ENCODE measurements at places on chromosomes 7 and 10.

DNA sequence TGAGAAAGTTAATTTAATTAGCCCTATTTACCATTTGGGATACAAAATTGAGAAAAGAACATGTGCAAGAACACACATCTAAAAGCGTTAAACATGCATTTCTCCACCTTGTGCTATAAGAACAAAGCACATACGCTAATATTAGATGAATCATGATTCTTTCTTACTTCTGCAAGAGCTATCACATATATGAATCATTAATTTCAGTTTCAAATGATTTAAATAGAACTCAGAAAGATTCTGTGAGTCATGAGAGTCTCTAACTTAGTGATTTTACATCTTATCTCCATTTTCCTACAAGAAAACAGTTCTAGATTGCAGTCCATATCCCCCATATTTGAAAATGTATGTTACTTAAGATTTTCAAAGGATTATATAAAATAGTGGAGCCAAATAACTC, 173.9 kb downstream of the RNLS start:
- no peak for DNase-seq

- DNase-seq, result no peak
These were observed 8.1 kb downstream of the IRF5 start for GRCh38 chr7:128945668-128946366.

DNA sequence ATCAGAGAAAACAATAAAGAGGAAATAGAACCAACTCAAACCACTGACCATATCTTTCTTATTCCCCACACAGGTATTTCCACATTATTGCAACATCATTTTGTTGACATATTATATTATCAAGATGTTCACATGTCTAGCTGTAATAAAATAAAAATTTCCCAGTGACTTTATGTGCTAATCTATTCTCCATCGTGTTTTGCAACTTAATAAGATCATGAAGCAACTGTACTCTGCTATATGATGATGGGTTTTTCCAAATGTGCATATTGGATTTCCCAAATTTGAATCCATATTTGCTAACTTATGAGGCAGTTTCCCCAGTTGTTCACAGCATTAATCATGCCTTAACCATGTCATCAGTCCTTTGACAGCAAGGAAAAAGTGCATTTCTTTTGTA, 127.8 kb downstream of the ITGB8 start:
- DNase-seq, result no peak

DNA sequence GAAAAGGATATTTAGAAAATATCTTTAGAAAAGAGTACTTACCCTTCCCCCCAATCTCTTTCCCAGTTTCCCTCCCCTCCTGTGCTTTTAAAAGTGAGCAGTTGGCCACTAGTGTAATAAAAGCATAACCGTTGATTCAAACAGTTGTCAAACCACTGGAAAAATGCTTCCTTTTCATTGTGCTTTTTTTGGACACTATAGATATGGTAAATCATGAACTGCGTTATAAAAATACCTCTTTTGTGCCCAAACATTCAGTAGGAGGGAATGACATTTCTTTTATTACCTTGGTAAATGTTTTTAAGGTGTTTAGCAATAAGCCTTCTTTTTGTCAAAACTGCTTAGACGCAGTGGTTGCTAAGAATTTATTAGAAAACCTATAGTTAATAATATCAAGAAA, 232.4 kb downstream of the SLC25A13 start:
- DNase-seq, result no peak

DNA sequence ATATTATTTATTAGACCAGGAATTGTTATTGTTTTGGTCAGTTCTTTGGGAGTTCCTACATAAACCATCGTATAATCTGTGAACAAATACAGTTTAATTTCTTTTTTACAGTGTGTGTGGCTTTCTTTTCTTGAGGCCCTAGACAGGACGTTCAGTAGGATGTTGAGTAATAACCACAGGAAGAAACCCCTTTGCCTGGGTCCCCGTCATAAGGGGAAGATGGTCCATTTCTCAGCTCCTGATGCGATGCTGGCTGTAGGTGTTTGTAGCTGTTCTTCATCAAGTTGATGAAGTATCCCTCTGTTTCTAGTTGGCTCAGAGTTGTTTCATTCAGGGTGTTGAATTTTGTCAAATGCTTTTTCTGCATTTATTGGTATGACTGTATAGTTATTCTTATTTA, 219.7 kb upstream of the ADARB2 start:
- no peak for DNase-seq

DNA sequence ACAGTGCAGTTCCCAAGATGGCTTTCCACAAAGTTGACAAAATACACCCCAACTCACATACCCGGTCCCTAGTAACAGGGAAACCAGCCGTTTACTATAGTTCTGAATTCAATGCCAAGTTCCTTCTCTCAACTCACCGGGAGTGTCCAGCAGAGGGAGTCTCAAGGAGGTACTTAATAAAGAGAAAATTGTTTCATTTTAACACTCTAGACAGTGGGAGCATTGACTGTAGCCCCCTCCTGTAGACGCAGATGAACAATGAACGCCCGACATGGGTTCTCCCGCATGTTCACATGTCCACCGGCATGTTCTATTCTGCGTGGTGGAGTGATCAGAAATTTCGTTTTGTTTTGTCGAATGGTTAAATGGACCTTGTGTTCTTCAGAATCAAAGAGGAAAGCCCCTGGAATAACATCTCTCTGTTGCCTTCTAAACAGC, 1.9 kb downstream of the HIPK2 start:
- peak; percentile 27 for DNase-seq

DNA sequence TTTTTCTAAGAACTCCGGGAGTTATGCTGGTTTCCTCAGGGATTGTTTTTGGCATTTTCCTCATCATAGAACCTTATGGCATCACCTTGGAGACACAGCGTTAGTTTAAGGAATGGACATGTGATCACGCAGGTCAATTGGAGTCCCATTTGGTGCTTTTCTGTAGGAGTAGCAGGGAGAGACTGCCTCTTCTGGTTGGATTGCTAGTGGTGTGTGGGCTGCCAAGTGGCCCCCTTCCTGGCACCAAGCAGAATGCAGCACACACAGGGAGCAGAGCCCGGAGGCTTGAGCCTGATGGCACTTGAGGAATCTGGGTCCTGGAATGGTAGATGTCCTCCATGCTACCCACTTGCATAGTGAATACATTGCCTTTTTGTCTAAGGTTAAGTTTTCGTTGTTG, 57.9 kb downstream of the SDK1 start:
- DNase-seq, result no peak

DNA sequence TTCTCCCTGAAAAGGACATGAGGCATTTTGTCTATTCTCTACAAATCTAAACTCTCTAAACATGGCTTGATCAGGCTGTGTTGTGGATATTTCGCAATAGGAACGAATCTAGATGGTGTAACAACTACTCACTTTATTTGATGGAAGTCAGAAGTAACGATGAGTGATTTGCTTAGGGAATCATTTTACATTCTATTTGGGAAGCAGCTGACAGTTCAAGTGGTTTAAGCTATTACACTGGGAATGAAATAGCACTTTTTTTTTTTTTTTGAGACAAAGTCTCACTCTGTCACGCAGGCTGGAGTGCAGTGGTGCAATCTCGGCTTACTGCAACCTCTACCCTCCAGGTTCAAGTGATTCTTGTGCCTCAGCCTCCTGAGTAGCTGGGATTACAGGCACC, 44.1 kb downstream of the NPY start:
- no peak for DNase-seq

DNA sequence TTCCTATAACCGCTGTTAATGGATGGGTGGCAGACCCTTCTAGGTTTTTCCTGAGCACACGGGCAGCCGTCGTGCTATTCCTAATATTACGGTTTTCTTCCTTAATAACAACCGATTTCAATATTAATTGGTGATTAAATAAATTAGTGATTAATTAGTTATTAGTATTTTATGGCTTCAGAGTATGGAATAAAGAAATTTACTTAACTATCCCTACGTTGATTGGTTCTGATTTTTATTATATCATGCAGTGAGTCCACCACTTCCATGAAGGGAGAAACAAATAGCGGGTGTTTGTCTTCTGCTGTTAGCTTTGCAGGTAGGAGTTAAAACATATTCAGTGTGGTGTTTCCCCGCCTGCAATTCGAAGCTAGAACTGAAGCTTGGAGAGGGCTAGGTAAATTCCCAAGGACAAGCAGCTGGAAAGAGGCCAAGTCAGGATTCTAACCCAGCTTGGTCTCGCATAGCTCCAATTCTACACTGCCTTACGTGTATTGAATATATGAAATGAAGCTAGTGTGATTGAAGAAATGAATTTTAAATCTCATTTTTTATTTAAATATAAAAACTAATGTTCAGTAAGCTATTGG, 928 bp upstream of the CSTF2T start:
- no peak for DNase-seq

GRCh38 chr10:77359287-77359691, 278.3 kb downstream of the KCNMA1 start:
- no peak for DNase-seq

DNA sequence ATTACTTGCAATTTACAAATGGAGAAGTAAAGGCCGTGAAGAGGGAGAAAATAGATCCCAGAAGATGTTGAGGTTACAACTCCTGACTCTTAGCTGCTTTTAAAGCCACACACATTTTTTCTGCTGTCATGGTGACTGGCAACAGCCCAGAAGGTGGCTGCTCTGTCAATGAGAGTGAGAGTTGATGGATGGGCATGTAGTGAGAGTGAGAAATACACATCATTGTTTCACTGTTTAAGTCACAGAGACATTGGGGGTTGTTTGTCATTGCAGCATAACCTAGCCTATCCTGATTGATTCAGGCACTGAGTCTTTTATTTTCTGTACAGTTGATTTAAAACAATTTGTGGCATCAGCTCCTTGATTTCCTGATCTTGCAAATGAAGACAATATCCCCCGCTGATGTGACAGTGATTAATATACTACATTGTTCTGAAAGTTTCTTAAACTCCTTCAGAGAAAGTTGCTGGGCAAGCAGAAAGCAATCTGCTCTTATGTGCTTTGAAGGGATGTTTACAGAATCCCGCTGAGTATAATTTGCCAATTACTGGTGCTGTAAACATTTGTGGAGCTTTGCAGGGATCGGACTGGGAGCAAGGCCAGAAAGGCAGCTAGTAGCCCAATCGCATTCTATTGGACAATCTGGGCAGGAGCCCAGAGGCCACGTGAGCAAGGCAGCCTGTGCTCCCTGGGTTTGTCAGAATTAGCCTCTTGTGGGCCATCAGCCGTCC, 229.6 kb downstream of the PRPF18 start:
- DNase-seq, result no peak

GRCh38 chr7:33339074-33339790, 209.9 kb downstream of the BBS9 start:
- no peak for DNase-seq

DNA sequence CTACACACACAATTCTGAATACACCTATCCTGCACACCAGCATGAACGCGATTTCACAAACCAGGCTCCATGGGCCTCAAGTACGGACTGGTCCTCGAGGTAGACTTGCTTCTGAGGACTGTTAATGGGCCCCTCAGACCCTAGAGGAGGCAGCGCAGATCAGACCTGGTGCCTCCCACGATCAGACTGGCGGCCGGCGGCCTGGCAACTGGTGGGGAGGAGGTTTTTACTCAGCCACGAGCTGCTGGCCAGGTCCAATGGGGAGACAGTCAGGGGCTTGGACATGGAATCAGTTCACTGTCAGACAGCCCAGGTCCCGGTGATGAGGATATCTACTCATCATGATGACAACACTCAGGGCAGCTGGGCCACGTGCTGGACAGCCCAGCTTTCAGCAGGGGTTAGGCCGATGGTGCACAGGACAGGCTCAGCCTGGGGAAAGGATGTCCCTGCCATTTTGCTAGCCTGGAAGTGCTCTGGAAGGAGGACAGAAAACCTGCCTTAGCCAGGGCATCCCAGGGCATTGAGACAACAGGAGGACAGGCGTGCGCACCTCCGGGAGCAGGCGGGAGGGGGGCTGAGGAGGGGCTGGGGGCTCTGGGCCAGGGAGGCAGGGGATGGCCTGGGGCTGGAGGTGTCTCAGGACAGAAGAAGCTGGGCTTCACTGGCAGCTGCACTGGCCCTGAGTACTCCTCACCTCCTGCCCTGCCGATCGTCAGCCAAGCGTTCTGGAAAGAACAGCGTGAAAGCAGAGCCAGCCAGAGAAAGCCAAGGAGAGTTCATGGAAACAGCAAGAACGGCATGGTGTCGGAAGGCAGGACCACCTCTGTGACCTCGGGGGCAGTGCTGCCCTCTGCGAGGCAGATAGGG, 48.0 kb upstream of the RASGEF1A start:
- DNase-seq, result no peak

GRCh38 chr7:112161253-112162141, 44.7 kb downstream of the DOCK4 start:
- no peak for DNase-seq

DNA sequence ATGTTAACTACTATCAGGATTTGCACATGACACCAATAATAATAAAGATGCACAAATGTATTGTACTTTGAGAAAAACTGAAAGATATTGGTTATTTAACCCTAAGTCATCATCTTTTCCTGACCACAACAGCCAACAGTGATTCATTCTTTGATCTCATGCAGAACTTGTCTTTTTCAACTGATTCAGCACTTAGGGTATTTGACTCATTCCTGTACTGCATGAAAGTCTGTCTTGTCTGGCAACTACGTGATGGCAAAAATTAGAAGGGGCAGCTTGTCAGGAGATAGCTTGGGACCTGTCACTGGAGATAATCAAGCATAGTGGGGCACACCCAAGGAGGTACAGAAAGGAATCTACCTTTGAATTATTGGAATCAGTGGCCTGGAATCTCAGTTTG, 77.8 kb upstream of the LRRC17 start:
- no peak for DNase-seq

DNA sequence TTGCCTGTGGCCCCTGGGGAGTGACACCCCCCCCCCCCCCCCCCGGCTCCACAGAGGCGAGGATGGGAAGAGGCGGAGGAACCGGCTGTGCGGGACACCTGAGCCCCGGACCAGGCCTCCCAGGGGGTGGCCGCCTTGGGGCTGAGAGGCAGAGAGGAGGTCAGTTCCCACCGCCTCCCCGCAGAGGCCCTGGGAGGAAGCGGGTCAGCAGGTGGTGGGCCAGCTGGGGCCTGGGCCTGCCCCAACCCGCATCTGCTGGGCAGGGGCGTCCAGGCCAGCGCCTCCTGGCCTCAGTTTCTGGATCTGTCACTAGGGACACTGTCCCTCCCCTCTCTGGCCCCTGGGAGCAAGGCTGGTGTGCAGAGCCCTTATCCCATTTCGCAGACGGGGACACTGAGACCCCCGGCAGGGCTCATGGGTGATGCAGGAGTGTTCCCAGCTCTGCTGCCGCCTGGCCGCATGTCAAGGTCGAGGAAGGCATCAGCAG, 14.6 kb upstream of the LFNG start:
- no peak for DNase-seq

- peak; percentile 54 for DNase-seq
These were observed 56.4 kb upstream of the ECHDC3 start for GRCh38 chr10:11685787-11686218.

GRCh38 chr10:44279426-44280126, 105.3 kb downstream of the CXCL12 start:
- DNase-seq, result no peak

DNA sequence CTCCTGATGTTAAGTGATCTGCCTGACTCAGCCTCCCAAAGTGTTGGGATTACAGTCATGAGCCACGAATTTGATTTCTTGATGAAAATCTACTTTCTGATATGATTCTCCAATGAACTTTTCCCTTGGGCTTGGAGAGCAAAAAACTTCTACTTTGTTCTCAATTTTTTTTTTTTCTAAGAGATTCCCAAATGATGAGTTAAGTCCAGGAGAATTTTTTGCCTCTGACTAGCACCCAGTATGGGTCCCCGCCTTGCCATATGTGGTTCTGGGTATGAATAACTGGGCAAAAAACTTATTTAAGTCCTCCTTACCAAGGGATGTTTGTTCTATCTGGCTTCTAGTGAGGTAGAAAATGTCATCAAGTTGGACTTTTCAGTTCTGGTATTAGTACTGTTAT, 147.9 kb upstream of the LYZL1 start:
- no peak for DNase-seq

All from GF-D8 (cell line).